Stimulated activated CD4-positive, alpha-beta T cell treated with anti-CD3 and anti-CD28 coated beads, Interleukin-2, amount 100 ng/mL, for 24 hours (primary cell): ENCODE measurements at places on chromosomes 6 and 20.

DNA sequence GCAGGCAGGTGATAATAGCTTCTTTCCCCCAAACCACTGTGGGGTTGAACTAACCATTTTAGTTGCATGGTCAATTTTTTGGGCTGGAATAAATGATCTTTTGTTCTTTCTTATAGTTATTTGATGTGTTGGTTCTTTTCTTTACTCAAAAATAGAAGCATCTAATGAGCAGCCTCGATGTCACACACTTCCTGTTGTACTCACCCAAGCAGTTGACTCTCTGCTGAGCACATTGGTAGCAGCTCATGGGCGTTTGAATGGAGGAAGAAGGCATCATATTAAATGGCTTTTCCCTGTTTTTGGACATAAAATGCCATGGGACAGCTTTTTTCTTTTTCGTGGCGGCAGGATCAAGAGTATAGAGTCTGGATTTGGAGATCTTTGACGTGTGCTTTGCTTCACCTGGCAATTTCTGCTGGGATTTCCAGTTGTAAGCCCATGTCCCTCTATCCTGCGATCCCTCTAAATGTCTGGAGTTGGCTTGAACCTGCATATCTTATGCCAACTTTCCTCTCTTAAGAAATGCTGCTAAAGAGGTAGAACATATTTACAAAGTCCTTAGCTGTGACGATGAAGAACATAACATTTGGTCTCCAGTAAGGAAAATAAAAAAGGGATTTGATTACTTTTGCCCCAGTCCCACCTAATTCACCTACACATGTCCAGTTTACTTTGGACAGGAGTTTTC is 268.3 kb downstream of the PRL start:
- no peak for DNase-seq

GRCh38 chr6:106163446-106163965 is 77.4 kb downstream of the PRDM1 start:
- peak; percentile 47 for DNase-seq

DNA sequence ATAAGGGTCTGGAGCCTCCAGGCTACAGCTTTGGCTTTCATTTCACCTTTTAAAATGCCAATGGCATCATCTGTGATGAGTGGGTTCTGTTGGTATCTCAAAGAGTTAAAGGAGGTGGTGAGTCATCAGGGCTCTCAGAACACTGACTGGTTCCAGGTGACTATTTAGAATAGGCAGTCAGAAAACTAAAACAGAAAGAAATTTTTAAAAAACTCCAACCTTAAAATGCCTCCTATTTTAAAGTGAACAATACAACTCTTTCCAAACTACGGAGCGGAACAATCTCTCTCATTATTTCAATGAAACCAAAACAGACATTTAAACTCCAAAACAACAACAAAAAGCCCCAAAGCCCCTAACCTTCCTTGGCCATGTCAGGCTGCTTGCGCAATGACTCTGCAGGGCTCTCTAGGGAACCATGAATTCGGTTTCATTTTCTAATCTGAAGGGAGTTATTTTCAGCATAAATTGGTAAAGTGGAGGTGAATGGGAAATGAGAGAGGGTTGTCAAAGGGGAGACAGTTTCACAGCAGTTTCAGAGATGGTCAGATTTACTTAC is 194.9 kb downstream of the KIF6 start:
- no peak for DNase-seq

DNA sequence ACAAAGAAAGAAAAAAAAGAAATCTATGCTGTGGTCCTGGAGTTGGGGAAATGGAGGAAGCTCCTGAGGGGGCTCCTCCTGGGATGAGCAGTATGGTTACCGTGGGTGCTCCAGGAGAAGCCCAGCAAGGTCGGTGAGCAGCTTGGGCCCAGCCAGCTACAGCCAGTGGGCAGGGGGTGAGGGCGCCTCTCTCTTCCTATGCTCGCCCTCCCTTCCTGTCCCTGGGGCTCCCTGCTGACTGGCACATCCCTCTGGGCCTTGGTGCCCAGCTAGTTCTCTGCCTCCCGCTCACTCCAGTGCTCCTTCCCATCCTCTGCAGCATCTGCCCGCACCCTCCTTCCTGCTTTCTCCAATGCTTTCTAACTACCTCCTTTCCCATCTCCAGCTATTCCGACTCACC is 16.6 kb downstream of the CD40 start:
- no peak for DNase-seq

DNA sequence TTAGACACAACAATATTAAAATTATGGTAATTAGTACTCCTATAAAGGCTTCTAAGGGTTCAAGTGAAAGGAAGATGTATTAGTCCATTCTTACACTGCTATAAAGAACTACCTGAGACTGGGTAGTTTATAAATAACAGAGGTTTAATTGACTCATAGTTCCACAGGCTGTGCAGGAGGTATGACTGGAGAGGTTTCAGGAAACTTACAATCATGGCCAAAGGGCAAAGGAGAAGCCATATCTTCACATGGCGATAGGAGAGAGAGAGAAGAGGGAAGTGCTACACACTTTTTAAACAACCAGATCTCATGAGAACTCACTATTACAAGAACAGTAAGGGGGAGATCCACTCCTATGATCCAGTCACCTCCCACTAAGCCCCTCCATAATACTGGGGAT is 52.9 kb downstream of the TINAG start:
- DNase-seq = no peak

GRCh38 chr6:161946461-161946860 is 672.6 kb upstream of the AGPAT4 start:
- no peak for DNase-seq

- no peak for DNase-seq
Observed at GRCh38 chr6:147654103-147654845, 145.8 kb downstream of the SAMD5 start.

DNA sequence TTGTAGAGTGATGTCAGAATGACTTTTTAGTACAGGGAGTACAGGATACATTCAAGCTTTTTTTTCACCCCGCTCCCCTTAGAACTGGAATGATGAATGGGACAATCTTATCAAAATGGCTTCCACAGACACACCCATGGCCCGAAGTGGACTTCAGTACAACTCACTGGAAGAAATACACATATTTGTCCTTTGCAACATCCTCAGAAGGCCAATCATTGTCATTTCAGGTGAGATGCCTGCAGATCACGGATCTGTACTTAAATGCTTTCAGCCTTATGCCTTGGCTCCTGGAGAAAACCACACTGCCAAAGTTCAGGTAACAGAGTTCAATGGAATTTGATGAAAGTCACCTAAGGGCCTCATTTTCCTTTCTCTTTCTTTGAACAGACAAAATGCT is 8.5 kb downstream of the TNFAIP3 start:
- DNase-seq = no peak

DNA sequence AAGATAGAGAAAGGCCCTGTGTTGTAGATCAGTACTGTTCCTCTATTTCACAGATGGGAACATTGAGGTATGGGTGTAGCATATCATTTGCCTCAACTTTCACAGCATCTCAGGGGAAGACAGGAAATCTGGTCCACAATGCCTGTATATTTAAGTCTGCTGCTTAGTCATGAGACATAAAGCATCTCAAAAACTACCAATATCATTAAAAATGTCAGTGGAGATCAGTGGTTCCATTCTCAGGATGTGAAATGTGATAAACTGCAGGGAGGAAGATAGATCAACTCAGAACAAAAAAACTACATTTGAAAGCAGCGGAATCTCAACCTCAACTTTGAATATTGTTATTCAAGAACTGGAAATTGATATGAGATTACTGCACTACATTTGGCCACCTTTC is 192.9 kb upstream of the PREP start:
- DNase-seq = no peak

GRCh38 chr6:165729307-165729936 is 66.4 kb upstream of the PDE10A start:
- DNase-seq = peak; percentile 43

GRCh38 chr20:16364320-16364687 is 208.9 kb downstream of the KIF16B start:
- no peak for DNase-seq

- no peak for DNase-seq
Observed at GRCh38 chr6:30548375-30548774, 7.9 kb downstream of the GNL1 start.

GRCh38 chr20:21450572-21450971 is 53.2 kb upstream of the NKX2-4 start:
- DNase-seq = no peak

GRCh38 chr20:41413169-41413568 is 46.6 kb upstream of the EMILIN3 start:
- no peak for DNase-seq

GRCh38 chr6:157755032-157755745 is 67.9 kb upstream of the SNX9 start:
- DNase-seq = no peak

- no peak for DNase-seq
Observed at GRCh38 chr6:161443848-161444247, 170.0 kb upstream of the AGPAT4 start.

- peak; percentile 43 for DNase-seq
Observed at GRCh38 chr20:44644667-44645131, 6.8 kb downstream of the ADA start.

DNA sequence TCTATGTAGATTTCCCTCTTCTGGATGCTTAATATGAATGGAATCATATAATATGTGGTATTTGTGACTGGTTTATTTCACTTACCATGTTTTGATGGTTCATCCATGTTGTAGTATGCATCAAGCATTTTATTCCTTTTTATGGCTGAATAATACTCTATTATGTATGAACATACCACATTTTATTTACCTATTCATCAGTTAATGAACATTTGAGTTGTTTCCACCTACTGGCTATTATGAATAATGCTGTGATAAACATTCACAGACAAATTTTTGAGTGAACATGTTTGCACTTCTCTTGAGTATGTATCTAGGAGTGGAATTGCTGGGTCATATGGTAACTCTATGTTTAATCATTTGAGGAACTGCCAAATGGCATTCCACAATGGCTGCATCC is 14.9 kb upstream of the ZNF451 start:
- DNase-seq = no peak

DNA sequence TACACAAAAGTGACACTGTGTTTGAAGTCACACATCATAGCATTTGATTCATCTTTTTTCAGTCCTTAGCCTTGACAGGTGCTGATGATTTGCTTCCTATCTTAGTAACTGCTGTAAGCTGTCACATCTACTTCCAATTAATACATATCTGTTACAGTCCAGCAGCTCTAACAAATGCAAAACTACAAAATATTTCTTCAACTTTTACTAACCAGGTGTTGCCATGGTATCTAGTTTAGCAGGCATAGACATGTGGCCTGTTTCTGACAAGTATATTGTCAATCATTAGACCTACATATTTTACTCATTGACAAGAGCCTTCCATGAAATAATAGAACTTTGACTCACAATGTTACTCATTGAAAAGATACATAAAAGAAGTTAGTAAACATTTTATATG is 1159.7 kb downstream of the GRIK2 start:
- no peak for DNase-seq

DNA sequence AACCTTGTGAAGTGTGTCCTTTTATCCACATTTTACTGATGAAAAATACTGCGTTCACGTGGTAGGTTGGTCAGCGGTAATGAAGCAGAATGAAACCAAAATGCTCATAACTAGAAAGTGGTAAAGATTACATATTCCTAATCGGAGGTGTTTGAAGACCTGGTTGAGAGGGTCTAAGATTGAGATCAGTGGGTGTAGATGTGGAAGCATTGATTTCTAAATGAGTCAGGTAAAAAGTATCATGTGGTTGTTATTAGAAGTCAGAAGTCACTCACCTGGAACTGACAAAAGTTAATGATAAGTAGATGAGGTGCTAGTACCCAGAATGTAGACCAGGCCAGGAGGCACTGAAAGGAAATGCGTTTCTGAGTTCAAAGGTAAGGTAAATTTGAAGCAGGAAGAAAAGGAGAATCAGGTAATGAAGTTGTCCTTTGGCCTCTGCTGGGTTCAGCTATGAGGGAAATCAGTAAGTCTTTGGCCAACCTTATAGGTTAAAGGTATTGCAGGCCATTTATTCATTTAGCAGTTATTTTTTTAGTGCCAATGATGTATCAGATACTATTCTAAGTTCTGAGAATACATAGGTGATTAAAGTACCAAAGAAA is 31.2 kb downstream of the FAM83B start:
- DNase-seq = no peak

DNA sequence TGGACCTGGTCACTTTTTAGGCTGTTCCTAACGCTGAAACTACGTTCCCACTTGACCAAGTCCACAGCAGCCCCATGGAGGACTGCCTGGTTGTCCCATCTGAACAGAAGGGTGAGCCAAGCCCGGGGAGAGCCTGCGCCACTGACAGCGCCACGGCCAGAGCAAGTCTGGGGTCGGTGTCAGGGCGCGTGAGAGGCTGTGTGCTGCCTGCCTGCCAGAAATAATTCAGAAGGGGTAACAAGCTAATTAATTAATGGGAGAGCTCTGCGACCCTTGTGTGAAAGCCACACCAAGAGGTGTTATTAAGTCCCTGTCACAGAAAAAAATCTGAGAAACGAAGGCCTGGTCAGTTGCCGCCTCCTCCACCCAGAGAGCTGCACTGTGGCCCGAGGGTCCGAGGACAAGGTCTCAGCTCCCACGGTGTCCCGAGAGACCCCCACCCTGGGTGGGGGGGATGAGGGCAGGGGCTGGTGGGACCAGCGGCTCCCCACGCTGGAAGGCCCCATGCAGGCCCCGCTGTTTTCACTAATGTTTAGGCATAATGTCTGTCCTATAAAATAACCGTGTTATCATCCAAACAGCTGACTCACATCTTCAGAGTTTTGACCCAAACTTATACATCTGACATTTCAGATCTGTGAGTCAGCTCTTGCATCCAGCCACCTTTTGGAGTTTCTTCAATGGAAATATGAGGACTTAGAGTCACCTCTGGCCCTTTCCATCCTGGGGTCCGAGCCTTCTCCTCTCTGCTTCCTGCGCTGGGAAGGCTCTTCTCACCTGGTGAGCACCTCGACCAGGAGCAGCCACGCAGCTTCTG is 58.5 kb downstream of the DLL1 start:
- no peak for DNase-seq
